Nucleus accumbens (tissue), 56 donors: ENCODE measurements at places on chromosomes 13 and 19.

DNA sequence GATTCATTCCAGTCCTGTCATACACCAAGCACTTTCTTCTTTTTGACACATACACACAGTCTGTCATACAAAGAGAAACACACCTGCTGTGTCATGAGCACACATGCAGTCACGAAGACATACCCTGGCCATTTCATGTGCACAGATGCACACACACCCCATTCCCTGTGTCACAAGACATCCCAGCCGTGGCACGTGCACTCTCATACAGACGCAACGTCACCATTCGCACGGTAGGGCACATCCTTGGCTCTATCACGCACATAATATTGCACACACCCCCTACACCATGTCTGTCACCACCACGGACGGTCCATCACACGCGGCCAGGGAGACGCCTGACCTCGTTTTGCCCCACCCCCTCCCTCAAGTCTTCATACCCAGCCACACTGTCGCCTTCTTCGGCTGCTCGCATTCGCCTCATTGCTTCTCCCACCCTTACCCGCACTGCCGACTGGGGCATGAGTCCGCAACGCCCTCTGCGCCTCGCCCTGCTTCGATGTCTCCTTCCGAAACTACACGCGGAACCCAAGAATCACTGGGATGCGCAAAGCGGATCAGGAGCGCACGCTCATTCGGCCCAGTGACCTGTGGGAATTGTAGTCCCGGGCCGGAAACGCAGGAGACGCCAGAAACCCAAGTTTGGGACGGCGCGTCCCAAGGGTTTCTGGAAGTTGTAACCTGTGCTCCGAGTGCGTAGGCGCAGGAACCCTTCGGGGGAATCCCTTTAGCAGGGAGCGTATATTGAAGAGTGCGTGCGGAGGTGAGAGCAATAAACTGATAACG lies 6.8 kb upstream of the ZNF283 start:
- peak; percentile 28 for DNase-seq

GRCh38 chr13:84606616-84607015 lies 724.3 kb upstream of the SLITRK1 start:
- DNase-seq, result no peak

DNA sequence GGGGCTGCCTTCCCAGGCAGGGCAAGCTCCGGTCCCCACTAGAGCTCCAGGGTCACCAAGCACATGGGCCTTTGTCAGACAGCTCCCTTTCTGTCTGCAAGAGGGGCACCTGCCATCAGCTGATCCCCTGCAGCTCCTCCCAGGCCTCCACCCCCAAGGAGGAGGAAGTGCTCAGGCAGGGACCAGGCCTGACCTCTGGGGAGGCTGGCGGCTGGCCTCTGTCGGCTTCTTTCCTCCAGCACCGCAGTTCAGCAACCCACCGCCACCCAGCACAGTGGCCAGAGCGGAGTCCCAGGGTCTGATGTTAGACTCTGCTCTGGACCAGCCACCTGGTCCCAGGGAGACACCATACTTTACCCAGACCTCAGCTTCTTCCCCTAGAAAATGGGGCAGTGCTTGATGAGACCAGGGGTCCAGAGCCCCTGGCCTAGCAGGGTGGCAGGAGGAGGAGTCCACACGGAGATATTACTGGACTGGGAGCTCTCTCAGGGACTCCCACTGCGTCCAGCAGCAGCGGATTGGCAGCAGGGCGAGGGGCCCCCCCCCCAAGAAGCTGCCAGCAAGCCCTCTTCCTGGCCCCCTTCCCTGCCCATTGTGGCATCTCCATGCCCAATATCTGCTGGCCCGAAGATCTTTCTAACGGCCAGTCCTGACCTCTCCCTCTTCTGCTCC lies 24.1 kb downstream of the NKPD1 start:
- no peak for DNase-seq

GRCh38 chr13:96214824-96215445 lies 125.0 kb downstream of the HS6ST3 start:
- no peak for DNase-seq

GRCh38 chr19:29603308-29603707 lies 2.8 kb upstream of the POP4 start:
- no peak for DNase-seq

- no peak for DNase-seq
Observed at GRCh38 chr13:37479916-37480315, 118.7 kb downstream of the POSTN start.

DNA sequence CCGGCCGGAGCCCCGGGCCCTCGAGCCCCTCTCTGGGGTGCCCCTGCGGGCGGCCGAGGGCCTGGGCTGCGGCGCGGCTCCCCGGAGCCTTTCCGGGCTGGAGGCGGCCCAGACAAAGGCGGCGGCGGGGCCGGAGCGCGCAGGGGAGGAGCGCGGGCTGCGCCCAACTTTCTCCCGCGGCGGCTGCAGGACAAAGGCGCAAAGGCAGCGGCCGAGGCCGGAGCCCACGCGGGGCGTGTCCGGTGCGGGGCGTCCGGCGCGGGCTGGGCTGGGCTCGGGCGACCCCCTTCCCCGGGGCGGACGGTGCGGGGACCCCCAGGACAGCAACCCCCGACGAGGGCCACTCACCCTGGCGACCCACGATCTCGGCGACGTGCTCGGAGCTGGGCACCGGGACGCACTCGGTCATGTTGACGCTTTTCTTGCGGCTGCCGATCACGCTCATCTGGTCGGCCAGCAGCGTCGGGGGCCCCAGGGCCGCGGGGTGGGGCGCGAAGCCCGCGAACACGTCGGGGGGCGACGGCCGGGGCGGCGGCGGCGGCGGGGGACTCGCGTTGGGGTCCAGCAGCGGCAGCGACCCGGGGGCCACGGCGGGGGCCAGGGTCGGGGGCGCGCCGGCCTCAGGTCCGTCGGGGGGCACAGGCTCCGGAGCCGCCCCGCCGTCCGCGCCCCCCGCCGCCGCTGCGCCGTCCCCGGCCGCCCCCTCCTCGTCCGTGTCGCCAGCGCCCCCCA lies 843 bp downstream of the MEX3D start:
- no peak for DNase-seq

DNA sequence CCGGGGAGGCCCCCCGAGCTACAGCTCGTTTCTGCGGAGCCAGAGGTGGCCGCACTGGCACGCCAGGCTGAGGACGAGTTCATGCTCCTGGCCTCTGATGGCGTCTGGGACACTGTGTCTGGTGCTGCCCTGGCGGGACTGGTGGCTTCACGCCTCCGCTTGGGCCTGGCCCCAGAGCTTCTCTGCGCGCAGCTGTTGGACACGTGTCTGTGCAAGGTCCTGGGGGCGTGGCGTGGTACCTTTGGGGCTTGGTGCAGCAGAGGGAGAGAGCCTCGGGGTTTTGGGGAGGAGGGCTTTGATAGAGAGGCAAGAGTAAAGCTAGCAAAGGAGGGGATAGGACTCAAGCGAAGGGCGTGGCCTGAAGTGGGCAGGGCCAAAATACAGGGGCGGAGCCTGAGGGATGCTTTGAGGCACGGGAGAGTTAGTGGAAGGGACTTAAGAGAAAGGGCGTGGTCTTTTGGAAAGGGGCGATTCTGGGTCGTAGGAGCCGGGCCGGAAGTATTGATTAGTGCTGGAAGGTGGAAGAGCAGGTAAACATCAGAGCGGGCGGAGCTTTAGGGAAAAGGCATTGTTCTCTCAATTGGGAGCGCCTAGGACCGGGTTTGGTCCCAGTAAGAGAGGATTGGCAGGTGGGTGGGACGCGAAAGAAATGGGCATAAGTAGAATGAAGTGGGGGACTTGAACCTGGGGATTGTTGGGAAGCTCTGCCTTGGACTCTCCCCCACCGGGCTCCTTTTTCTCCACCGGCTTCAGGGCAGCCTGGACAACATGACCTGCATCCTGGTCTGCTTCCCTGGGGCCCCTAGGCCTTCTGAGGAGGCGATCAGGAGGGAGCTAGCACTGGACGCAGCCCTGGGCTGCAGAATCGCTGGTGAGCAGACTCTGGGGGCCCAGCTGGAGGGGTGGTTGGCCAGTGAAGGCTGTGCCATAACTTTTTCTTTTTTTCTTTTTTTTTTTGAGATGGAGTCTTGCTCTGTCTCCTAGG lies 1.2 kb downstream of the PPM1N start:
- no peak for DNase-seq
